ENCODE measurements at places on chromosomes 16 and 17.

DNA sequence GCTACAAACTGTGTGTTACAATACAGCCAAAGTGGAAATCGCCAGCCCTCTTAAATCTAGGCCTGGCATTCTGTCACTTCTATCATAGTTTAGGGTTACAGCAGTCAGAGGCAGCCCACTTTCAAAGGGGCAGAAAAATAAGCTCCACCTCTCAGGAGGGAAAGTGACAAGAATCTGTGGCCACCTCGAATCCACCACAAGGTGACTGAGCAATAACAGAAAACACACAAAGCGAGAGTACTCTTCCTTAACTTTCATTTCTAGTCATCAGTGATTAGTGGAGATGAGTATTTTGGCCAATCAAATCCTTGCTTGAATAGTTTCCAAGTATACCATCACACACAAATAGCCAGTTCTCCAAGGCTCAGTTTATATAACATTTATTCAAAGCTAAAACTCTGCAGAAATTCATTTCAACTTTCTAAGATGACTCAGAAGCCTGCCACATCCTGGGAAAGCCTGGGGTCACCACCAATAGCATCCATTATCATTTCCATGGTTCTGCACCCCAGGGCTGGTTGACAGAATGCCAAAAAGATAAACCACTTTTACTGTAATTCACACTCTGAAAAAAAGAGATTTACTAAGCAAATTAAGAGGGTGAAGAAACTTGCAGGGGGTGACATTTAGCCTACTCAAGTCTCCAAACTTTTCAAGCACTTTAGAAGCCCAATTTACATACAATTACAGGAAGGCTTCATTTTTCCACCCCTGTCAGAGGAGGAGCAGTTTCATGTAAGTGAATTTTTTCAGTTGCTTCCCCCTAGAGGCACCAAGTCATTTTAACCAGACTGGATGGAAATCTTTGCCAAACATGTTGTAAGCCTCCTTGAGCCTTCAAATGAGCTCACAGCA, 66.8 kb downstream of the SALL1 start:
- H3K4me1 ChIP-seq, result no peaks in the 10 kb centered on the region
- no peak overlapping the region for H3K4me3 ChIP-seq
- no peak overlapping the region for H3K27ac ChIP-seq
- H3K36me3 ChIP-seq, result no peaks in the 10 kb centered on the region
- no peak for DNase-seq

- H3K4me1 ChIP-seq, result peaks cover 12% of the 10 kb centered on the region
- H3K27me3 ChIP-seq, result no peaks in the 10 kb centered on the region
- peak; percentile 75 for DNase-seq
- peak overlapping the region; percentile 96 for H3K27ac ChIP-seq
Measured at GRCh38 chr16:3282103-3282729, 1.1 kb upstream of the ZNF263 start.

GRCh38 chr17:2949469-2950044, 113.8 kb downstream of the OR1D5 start:
- H3K36me3 ChIP-seq, result no peaks in the 10 kb centered on the region
- no peaks in the 10 kb centered on the region for H3K27me3 ChIP-seq
- DNase-seq, result no peak
- no peak overlapping the region for H3K27ac ChIP-seq
- no peak overlapping the region for H3K4me3 ChIP-seq

DNA sequence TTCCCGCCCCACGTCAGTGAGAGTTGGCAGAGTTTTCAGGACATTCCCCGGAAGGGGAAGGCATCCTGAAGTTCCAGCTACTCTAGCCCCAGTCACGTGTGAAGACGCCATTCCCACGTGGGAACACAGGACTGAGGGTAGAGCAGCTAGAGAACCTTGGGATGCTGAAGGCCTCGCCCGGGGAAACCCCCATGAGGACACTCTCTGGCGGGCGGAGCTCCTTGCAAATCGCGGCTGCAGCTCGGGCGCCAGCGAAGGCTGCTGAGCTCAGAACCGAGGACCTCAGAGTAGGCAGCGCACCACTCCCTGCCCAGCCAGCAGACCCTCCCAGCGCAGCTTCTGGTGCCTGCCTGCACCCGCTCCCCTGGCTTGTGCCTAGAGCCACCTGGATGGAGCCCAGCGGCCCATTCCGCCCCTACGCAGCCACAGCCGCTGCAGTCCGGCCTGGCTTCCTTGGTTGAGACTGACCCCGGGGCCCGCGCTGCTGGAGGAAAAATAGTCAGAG, 51.9 kb downstream of the SHCBP1 start:
- peaks cover 18% of the 10 kb centered on the region for H3K4me1 ChIP-seq
- peaks cover 14% of the 10 kb centered on the region for H3K27me3 ChIP-seq
- no peak overlapping the region for H3K4me3 ChIP-seq
- H3K36me3 ChIP-seq, result no peaks in the 10 kb centered on the region
- H3K27ac ChIP-seq, result no peak overlapping the region

GRCh38 chr16:67636713-67637112, 8.2 kb upstream of the CARMIL2 start:
- no peaks in the 10 kb centered on the region for H3K27me3 ChIP-seq
- no peak overlapping the region for H3K27ac ChIP-seq
- DNase-seq, result no peak
- no peak overlapping the region for H3K4me3 ChIP-seq
- peaks cover 74% of the 10 kb centered on the region for H3K36me3 ChIP-seq

- DNase-seq, result no peak
- no peaks in the 10 kb centered on the region for H3K27me3 ChIP-seq
- no peak overlapping the region for H3K27ac ChIP-seq
- H3K4me3 ChIP-seq, result no peak overlapping the region
- H3K4me1 ChIP-seq, result no peaks in the 10 kb centered on the region
- no peaks in the 10 kb centered on the region for H3K36me3 ChIP-seq
Measured at GRCh38 chr17:52986056-52986662, 827.6 kb upstream of the CA10 start.

- no peak overlapping the region for H3K27ac ChIP-seq
- H3K4me3 ChIP-seq, result no peak overlapping the region
- no peaks in the 10 kb centered on the region for H3K36me3 ChIP-seq
- no peak for DNase-seq
Measured at GRCh38 chr16:20598832-20599469, 22.8 kb upstream of the ACSM2B start.

DNA sequence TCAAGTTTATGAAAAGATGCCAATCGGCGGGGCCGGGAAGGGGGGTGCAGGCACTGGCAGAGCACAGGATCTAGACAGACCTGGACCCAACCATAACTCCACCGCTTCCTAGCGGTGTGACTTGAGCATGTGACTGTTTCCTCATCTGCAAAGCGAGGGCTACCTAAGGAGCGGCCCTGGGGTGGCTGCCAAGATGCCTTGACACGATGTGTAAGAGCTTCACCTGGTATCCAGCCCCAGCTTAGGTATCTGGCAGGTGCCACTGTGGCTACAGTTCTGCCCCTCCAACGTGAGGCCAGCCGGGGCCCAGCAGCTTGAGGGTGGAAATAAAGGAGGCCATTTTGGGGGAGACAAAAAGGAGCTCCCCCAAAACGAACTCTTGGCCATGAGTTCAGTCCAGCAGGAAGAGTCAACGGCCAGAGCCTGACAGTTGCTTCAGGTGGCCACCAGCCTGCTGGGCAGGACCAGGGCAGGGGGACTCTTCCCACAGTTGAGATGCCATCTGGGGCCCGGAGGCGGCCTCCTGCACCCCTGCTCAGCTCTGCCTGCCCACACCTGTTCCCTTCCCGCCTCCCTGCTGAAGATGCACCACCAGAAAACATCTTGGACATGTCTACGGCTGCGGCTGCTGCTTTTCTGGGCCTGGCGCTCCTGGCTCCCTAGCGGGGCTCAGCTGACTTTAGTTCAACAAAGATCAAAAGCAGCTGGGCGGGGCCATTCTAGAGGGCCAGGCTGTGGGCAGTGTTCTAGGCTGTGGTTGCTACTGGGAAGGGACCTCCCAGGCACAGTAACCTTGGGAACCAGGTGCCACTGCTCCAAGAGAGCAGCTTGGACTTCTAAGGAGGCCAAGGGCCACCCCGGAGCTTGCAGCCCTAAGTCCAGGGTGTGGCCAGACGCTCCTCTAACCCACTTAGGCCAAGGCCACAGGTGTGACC, 3.4 kb upstream of the MTSS2 start:
- peaks cover 34% of the 10 kb centered on the region for H3K36me3 ChIP-seq
- no peak for DNase-seq
- H3K4me3 ChIP-seq, result no peak overlapping the region
- peaks cover 83% of the 10 kb centered on the region for H3K4me1 ChIP-seq

- H3K4me3 ChIP-seq, result no peak overlapping the region
- no peaks in the 10 kb centered on the region for H3K36me3 ChIP-seq
- peaks cover 18% of the 10 kb centered on the region for H3K4me1 ChIP-seq
- no peak for DNase-seq
Measured at GRCh38 chr16:11506741-11507305, 79.9 kb downstream of the LITAF start.

GRCh38 chr16:7405166-7405565, 72.5 kb downstream of the RBFOX1 start:
- H3K27ac ChIP-seq, result no peak overlapping the region
- H3K36me3 ChIP-seq, result no peaks in the 10 kb centered on the region
- no peaks in the 10 kb centered on the region for H3K27me3 ChIP-seq
- no peaks in the 10 kb centered on the region for H3K4me1 ChIP-seq
- H3K4me3 ChIP-seq, result no peak overlapping the region

- no peak overlapping the region for H3K4me3 ChIP-seq
- no peaks in the 10 kb centered on the region for H3K27me3 ChIP-seq
- H3K4me1 ChIP-seq, result peaks cover 57% of the 10 kb centered on the region
Measured at GRCh38 chr17:66944351-66945146, 20.0 kb upstream of the CACNG4 start.

DNA sequence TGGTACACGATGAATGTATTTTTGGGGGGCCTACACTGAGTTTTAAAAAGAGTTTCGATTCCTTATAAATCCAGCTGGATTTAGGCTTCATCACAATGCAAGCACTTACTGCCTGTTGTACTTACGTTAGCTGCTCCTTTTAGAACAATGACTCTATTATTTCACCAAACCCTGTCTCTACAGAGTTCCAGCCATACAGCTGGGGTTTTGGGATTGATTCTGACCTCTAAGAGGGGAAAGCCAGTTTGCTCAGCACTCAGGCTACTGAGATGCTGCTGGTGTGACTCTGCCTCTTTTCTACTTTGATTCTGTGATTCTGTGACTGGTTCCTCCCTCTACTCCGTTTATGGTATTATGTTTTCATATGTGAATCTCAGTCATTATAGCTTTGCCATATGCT, 329.7 kb downstream of the ABCC12 start:
- no peaks in the 10 kb centered on the region for H3K36me3 ChIP-seq
- H3K4me1 ChIP-seq, result no peaks in the 10 kb centered on the region
- no peaks in the 10 kb centered on the region for H3K27me3 ChIP-seq
